Foreskin keratinocyte (primary cell): ENCODE measurements at places on chromosomes 11 and 22. TPM values are rescaled to one million over a fixed set of nuclear protein-coding genes. Genes with fewer than 3 reads are reported as not detected.

The EFCAB6 gene
- total RNA-seq, result 0.24 and 0.35 TPM in 2 replicates

The LRRN4CL gene
- 0.39 and 0.41 TPM in 2 replicates for total RNA-seq

The TYMP gene
- total RNA-seq, result 46.6 and 56.6 TPM in 2 replicates

The DKK3 gene
- 271 and 323 TPM in 2 replicates for total RNA-seq

The IGLL1 gene
- total RNA-seq, result not detected in 2 replicates

The RHOD gene
- 146 and 174 TPM in 2 replicates for total RNA-seq

The DLG2 gene
- 0.21 and 0.75 TPM in 2 replicates for total RNA-seq

The MYO18B gene
- not detected in 2 replicates for total RNA-seq

The IFITM10 gene
- total RNA-seq, result 0.04 and 0.14 TPM in 2 replicates

The OR52E5 gene
- not detected in 2 replicates for total RNA-seq
